ENCODE measurements at places on chromosomes 3 and 15.

DNA sequence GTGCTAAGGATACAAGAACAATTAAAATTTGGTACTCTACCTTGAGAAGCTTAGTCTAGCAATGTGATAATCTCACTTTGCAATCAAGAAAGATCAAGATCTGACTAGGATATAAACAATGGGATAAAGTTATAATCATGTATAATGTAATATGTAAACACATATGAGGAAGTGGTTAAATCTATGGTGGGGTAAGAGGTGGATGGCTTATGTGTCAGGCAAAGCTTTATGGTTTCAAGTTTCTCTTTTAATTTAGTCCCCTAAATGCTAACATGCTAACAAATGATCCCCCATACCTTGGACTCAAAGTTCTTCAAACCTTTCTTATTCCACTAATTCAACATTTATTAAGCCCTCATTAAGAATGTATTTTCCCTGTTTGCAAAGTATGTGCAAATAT lies 2.5 kb downstream of the RSL24D1 start:
- DNase-seq = no peak

GRCh38 chr15:79682285-79682684 lies 214.5 kb downstream of the MTHFS start:
- DNase-seq = no peak

- no peak for DNase-seq
These were observed 21.6 kb upstream of the SACM1L start for GRCh38 chr3:45667569-45667934.

GRCh38 chr15:41653760-41654159 lies 6.4 kb upstream of the MGA start:
- DNase-seq = no peak

DNA sequence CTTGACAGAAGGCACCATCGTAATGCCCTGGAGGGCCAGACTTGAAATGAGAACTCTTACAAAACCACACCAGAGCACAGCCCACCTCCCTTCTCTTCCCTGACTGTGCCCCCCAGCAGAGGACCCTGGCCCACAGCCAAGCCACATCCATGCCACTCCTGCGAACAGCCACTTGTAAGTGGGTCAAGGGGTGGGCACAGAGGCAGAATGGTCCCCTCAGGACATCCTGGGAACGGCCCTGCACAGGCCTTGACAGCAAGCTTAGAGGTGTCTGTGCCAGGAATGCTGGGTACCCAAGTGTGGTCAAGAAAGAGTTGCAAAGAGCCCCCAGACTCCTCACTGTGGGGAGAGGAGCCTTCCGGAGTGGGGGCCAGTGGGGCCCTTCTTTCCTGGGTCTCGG lies 33.3 kb downstream of the HCN4 start:
- no peak for DNase-seq

DNA sequence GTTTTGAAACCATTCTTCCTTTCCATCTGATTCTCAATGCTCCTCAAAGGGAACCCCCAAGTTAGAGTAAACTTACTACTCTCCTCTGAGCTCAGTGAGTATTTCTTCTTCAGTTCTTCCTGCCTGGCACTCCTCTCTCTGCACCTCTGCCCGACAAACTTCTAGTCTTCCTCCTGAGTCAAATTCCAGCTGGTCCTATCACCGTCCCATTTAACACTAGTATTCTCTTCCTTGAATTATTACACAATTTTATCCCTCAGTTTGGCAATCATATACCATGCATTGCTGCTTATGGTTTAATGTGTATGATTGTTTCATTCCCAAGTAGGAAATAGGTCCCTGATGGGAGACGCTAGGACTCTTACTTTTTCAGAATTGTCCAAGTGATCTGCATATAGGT lies 279.7 kb downstream of the MECOM start:
- no peak for DNase-seq

DNA sequence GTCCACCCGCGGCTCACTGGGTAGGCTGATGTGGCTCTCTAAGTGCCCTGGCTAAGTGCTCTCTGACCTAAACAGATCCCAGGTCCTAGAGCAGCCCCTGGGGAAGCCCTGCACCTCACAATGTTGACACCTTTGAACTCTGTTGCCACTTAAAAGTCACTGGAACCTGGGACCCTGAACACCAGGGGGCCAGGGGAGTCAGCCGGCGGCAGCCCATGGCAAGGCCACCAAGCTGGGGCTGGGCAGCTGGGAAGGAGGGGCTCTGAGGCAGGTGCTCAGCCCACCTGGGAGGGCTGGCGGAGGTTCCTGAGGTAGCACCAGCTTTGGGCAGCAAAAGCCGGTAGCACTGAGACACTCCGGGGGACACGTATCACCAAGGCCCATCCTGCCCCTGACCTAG lies 129.0 kb downstream of the CHSY1 start:
- DNase-seq = no peak

GRCh38 chr3:64023187-64023860 lies at the start of gene PSMD6:
PSMD6 (minus strand) TSS chr3:64023494; CDS start chr3:64023419, 75 bp downstream.
- DNase-seq = peak; percentile 56

GRCh38 chr3:25502233-25502632 lies 74.2 kb downstream of the RARB start:
- no peak for DNase-seq

- DNase-seq = no peak
These were observed 24.5 kb upstream of the BFSP2 start for GRCh38 chr3:133375403-133375745.

GRCh38 chr3:78140274-78140673 lies 1100.4 kb downstream of the ROBO2 start:
- DNase-seq = no peak

DNA sequence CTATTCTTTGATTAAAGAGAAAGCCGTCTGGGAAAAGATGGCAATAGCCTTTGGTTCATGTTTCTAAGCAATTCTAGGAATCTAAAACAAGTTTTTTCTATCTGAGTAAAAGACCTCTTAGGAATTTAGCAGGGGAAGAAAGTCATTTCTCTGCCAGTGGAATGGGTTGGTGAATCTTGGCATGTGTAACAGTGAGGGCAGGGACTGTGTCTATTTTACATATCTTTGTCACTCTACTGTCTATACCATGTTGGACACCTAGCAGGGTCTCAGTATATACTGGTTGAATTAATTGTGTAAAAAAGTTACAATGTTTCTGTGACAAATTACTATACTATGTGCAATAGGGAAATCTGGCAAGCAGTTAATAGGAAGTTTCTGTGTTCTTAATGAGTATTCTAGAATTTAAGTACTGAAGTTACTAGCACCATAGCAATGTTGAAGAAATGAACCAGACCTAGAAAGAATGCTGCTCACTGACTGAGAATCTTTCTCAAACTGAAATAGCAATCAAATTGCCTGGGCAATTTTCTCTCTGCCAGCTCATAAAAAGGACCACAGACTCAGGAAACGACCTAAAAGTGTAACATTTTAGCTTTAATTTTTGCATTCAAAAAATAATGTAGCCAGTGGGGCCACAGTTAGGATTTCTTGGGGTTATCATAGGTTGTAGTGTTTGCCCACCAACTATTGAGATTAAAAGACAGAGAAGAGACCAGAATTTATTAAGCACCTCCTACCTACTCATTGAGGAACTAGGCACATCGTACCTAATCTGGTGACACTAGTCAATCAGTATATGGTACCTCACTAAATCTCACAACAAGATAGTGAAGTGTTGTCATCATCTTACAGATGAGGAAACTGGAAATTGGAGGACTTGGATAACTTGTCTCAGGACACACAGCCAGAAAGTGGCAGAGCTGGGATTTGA lies 56.2 kb upstream of the LEKR1 start:
- DNase-seq = no peak

DNA sequence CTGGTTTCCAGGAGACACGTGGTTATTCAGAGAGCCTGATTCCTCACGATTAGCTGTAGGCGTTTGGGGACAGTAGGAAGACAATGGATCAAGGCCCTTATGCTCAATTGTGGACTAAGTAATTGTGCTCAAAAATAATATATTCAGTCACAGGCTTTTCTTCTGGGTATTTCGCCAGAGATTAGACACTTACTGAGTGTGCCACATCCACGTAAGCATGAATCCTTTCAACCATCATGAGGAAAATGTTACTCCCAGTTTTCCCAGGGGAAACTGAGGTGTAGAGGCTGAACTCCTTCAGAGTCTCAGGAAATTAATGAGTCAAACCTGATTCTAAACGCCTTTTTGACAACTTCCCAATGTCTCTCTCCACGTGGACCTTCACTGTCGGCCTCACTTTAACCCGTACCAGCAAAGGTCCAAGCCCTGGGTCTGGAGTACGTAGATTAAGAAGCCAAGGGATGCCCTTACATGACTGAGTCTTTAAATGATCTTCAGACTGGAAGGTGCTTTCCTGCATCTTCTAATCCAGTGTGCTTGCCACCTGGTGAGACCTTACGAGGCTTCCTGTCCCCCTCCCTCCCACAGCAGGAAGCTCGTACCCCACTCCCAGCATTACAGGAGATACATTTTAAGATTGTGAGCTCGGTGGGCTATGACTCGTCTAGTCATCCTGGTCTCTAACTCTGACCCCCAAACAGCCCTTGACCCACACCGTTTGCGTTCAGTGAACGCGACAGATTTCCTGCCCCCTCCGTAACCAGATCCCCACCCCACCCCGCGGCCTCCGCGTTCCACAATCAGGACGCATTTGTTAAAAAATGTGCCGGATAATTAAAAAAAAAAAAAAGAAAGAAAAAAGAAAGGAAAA lies 1.7 kb downstream of the PKM start:
- DNase-seq = no peak

GRCh38 chr3:146598535-146598934 lies 6.6 kb downstream of the PLSCR5 start:
- DNase-seq = no peak

GRCh38 chr3:71873093-71873611 lies 88.2 kb upstream of the PROK2 start:
- no peak for DNase-seq

DNA sequence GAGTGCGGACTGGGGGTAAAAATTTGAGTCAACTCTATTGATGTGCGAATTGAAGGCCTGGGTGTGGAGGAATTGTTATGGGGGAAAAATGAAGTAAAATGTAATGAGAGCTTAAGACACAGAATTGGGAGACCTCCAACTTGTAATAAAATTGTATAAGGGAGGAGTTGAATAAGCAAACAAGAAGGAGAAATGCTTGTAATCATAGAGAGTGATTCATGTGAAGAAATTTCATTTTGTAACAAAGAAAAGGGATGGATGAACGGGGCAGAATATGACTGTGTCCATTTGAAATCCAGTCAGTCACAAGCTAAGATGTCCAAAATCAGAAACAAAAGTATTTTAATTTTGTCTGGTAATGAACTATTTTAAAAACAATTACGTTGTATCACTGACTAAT lies 552.3 kb downstream of the NAALADL2 start:
- DNase-seq = no peak

DNA sequence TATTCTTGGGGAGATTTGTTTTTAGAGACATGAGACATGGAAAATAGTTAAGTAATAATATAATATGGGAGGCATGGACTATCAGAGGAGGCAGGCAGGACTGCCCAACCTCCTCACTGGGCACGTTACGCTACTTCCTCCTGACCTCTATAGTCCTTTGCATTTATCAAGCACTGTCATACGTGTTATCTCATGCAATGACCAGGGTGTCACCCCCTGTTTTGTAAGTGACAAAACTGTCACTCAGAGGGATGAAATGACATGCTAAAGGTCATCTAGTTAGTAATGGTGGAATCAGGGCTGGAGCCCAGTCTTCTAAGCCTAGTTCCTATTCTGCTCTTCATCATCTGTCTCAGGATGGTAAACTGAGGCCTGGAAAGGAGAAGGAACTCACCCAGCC lies 66.7 kb downstream of the ST6GAL1 start:
- no peak for DNase-seq

- no peak for DNase-seq
These were observed 121.5 kb downstream of the DTWD1 start for GRCh38 chr15:49742381-49742780.

DNA sequence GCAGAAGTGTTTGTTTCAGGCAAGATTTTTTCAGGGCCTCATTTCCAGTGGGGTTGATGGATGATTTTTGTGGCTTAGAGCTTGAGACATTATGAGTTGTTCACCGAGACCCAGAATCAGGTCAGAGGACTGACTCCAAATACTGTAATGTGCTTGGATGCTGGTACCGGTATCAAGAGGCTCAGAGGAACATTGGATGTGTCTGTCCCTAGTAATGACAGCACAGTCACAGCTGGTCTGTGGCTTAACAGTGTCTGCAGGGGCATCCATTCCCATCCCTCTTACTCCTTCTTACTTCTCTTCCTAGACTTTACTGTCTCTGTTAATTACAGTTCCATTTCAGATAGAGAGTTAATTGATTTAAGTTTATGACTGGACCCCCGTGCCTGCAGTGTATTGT lies 107.8 kb downstream of the PTPRG start:
- DNase-seq = no peak

- DNase-seq = no peak
These were observed 7.0 kb downstream of the MINDY4B start for GRCh38 chr3:150898046-150898754.

DNA sequence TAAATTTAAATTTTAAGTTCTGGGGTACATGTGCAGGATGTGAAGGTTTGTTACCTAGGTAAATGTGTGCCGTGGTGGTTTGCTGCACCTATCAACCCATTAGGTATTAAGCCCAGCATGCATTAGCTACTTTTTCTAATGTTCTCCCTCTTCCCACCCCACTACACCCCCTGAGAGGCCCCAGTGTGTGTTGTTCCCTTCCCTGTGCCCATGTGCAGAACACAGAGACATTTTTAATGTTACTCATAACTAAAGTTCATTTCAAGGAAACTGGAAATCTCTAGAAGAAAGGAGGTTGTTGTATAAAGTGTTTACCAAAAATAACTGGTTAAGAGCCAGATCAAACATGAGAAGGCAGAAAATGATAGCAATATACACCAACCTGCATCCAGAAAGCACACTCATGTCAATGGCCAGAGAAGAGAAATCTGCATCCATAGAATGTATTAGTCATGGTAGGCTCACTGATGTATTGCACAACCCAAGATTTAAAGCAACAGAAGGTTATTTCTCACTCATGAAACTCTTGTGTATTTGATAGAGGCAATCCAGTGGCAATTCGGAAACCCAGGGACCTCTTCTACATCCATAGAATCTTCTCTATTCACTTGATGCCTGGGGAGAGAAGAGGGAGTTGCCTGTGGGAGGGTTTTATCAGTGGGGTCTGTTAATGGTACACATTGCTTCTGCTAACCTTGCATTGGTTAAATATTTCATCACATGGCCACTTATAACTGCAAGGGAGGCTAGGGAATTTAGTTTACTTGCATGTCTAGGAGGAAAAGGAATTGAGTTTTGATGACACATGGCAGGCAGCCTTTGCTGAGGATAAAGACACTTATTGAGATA lies 321.9 kb upstream of the RASGRP1 start:
- no peak for DNase-seq

- DNase-seq = no peak
These were observed 75.5 kb upstream of the NR2E3 start for GRCh38 chr15:71734709-71735384.

GRCh38 chr3:45164056-45164455 lies 17.9 kb upstream of the CDCP1 start:
- no peak for DNase-seq

- DNase-seq = no peak
These were observed 23.1 kb downstream of the STIMATE start for GRCh38 chr3:52874160-52874701.
